T follicular helper cell (primary cell): ENCODE measurements at places on chromosomes 6 and 20.

GRCh38 chr6:155364844-155365437, 50.7 kb upstream of the TFB1M start:
- DNase-seq, result no peak

- no peak for DNase-seq
Measured at GRCh38 chr20:28562510-28562898, 2695.0 kb upstream of the DEFB115 start.

GRCh38 chr6:44222486-44223318, 693 bp upstream of the SLC29A1 start:
- no peak for DNase-seq

- no peak for DNase-seq
Measured at GRCh38 chr6:163296835-163297519, 117.5 kb upstream of the QKI start.

DNA sequence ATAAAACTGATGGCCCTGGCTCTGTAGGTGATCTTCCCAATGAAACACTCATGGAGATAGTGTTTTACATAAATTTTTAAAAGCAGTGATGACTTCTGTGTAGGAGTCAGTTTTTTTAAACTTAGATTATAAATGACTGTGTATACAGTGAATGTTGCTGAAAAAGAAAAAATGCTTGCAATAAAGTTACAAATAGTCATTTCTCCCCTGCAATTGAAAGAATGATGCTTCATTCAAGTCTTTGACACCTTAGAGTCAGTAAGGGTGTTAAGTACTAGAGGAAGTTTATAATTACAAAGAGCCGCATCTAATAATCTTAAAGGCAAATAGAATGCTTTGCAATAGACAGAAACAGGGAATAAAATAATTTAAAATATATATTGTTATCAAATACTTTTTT, 27.6 kb downstream of the ZNF292 start:
- no peak for DNase-seq

- no peak for DNase-seq
Measured at GRCh38 chr20:59804871-59805665, 128.4 kb downstream of the SYCP2 start.

DNA sequence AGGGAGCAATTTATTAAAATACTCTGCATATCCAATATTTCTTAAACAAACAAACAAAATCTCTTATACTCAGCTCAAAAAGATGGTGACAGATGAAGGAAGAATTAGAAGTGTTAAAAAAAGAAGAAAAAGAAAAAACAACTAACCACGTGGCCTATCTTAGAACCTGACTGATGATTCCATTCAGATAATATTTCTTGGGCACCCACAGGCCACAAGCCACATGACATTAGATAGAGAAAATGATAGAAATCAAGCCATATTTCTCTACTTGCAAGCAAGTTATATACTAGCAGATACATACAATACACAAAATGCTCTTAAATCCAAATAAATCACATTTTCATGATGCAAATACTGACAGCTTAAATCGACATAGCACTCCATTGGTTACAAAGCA, 14.5 kb upstream of the RAMACL start:
- DNase-seq, result no peak

- no peak for DNase-seq
Measured at GRCh38 chr20:10857352-10858070, 183.7 kb upstream of the JAG1 start.

- no peak for DNase-seq
Measured at GRCh38 chr20:59600472-59600871, 3.9 kb upstream of the PHACTR3 start.

DNA sequence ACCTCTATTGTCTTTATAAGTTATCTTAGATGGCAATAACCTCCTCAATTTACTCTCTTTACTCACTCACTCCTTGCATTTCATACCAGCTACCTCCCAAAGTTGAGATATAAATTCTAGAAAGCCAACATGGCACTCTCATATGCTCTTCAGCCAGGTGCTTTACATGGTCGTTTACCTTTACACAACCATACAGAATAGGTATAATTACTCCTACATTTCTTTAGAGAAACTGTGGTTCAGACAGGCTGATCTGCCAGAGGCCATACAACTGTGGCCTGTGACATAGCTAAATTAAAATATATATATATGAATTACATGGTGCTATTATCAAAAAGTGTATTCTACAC, 45.7 kb downstream of the HBS1L start:
- no peak for DNase-seq

- DNase-seq, result no peak
Measured at GRCh38 chr6:158543606-158544185, 16.2 kb upstream of the TMEM181 start.

DNA sequence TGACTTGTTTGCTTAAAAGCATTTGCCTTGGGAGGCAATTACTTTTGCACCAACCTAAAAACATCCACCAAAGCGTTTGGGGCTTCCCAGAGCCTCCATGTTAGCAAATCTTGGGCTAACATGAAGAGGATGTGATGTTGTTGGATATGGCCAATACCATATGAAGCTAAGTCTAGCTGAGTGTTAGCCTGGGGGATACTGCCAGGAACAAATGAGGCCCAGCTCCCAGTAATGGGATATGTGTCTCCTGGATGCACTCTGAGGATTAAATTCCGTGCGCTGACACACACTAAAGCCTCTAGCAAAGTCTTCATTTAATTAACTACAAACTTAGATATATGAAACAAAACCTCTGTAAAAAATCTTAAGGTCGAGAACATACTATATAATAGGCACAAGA, 35.3 kb upstream of the HBS1L start:
- DNase-seq, result no peak

DNA sequence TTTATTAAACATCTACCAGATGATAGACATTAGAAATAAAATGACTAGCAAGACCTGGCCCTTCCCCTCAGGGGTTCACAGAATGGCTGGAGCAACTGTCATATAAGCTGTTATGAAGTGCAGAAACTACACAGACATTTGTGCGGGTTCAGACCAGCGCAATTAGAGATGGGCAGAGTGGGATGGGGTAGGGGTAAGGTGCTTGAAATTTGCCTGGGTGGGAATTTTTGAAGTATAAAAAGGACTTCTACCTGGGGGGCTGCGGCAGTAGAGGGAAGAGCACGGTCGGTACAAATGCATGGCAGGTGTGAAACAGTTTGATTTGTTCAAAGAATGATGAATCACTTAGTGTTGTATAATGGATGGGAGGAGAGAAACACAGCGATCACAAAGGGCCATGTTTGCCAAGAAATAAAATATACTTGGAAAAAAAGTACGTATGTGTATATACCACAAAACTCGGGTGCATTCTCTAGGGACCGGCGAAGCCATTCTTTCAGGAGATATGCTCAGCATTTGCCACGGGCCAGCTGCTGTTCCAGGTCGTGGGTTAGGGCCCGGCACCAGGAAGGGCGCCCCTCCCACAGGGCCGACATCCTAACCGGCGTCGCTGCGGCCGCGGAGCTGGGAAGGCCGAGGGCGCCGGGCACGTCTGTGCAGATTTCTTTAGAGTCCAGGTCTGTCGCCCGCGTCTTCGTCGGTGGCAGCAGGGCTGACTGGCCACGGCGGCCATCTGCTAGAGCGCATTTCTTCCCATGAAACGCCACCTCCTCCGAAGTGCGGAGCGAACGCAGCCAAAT, 809 bp upstream of the NOL7 start:
- no peak for DNase-seq

DNA sequence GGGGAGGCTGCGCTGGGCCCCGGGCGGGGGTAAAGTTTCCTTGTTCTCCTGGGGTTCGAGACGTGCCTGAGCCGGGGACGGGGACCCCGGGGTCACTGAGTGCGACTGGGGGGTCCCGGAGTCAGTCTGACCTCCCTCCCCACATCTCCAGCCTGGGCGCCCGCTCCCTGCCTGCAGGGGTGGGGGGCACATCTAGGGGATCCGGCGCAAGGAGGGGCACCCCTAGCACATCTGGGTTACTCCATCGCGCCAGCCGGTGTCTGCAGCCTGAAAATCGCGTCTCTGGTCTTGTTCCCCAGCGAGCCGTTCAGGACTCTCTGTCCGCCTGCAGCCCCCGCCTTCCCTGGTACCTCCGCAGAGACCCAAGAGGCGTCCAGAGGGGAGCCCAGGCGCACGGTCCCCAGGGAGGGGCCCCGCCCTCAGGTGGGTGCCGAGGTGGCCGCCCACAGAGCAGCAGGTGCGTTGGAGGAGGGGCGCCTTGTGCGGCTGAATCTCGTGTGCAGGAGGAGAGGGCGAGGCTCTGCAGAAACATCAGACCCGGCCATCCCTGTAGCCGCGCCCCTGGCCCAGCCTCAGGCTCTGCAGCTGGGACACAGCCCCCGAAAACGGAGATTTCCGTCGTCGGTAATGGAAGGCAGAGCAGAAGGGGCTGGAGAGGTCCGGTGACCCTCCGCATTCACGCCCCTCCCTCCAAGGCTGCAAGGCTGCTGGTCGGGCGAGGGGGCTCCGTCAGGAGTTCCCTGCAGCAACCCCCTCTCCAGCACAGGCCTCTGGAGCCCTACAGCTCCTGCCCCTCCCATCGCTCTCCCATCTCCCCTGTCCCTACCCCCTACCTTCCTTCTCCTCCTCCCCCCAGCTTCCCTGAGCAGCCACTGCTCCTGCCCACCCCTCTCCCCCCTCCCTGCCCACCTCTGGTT, 628 bp upstream of the CHRNA4 start:
- no peak for DNase-seq

- DNase-seq, result no peak
Measured at GRCh38 chr6:84227044-84227433, 404 bp downstream of the CEP162 start.

GRCh38 chr6:168574699-168575195, 133.8 kb downstream of the SMOC2 start:
- DNase-seq, result no peak

GRCh38 chr6:12047304-12047703, 35.2 kb downstream of the HIVEP1 start:
- DNase-seq, result no peak

DNA sequence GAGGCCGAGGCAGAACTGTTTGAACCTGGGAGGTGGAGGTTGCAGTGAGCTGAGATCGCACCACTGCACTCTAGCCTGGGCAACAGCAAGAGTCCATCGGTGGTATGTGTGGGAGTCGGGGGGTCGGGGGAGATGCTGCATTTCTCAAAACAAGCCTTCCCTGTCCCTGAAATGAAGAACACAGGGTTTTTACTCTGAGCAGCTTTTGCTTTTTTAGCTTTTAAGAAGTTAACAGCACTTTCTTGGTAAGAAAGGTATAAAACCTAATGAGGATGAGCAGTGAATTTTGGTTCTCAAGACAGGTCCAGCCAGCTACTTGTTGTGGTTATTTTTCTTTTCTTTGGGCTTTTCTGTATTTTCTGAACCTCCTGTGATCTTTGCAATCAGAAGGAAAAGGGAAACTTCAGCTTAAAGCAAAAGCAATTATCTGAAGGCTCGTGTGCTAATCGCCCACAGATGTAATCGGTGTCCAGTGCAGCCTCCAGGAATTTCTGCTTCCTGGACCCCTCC, 3.7 kb downstream of the RPL10A start:
- DNase-seq, result no peak

DNA sequence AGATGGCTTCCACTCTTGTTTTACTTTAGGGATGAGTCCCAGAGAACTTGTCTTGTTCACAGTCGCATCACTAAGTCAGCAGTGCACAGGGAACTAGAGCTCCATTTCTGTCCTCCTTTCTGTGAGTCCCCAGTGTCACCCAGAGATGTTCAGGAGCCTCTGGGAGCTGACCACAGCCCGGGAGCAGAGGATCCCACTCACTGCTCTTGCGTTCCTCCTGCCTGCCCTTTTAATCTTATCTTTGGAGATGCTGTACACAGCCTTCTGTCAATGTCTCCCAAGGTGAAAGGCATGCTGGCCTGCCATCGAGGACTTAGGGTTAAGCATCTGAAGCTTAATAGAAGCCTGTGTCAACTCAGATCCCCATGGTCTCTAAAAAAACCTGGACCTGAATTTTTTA, 71.2 kb downstream of the IGF2R start:
- no peak for DNase-seq

- no peak for DNase-seq
Measured at GRCh38 chr20:59721386-59721785, 117.0 kb downstream of the PHACTR3 start.

DNA sequence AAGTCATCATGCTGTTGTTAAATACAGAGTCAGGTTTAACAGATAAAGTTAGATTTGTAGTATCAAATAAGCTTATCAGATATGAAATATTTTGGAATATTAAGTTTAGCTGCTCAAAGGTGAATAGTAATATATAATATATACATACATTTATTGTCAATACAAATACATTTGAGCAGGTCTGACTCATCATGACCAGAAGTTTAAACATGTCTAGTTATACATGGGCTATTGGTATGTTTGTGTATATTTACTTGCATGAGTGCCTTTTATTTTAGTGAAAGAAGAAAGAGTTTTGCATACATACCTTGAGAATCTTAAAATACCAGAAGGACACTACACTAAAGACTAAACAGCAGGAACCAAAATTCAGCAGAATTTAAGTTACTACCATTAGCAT, 76.8 kb downstream of the BMP5 start:
- DNase-seq, result no peak

- no peak for DNase-seq
Measured at GRCh38 chr6:25918083-25918683, 12.3 kb downstream of the SLC17A2 start.

GRCh38 chr6:155493694-155494143, 38.1 kb upstream of the NOX3 start:
- no peak for DNase-seq

DNA sequence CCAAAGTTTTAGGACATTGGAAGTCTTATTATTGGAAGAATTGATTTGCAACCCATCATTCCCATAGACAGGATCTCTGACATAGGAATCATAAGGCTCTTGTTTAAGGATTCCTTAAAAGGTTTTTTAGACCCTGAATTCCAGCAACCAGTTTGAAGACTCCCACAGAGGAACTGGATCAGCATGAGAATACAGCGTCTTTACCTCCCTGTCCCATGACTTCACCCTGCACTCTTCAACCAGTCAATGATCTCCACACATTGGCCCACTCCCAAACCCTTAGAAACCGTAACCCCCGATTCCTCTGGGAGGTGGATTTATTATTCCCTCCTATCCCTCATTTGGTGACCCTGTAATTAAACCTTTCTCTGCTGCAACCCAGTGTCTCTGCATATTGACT, 150.7 kb upstream of the PLCB4 start:
- no peak for DNase-seq

DNA sequence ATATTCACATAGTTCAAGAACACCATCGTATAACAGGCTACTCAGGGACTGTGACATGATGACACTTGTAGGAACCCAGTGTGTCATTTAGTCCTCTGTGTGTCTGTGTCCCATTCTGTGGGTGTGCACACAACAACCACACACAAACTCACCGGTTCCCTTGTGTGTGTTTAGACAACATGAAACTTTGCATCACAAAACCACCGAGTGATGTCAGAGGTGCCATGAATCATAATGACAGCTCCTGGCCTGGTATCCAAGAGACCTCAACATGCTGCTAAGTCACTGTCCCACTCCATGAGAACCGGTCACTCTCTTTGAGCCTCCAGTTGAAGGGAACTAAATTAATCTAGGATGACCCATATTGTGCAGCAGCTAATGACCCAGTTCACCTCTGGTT, 421.3 kb downstream of the PREX1 start:
- no peak for DNase-seq

DNA sequence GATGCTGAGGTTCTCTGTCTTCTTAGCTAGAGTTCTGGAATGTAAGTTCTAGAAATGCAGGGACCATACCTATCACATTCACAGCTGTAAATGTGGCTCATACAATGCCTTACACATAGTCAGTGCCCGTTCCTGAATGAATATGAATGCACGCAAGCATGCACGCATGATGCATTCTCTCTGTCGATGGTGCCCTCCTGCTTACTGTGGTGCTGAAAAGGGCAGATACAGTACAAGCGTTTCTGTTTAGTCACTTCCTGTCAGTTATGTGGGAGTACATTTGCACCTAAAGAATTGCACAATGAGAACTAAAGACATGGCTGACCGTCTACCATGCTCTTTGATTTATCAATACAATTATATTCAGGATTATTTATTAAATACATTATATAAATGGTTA, 152.2 kb upstream of the SOX4 start:
- no peak for DNase-seq
